ENCODE measurements at places on chromosomes 11 and 22. TPM values are rescaled to one million over a fixed set of nuclear protein-coding genes. Genes with fewer than 3 reads are reported as not detected.

DNA sequence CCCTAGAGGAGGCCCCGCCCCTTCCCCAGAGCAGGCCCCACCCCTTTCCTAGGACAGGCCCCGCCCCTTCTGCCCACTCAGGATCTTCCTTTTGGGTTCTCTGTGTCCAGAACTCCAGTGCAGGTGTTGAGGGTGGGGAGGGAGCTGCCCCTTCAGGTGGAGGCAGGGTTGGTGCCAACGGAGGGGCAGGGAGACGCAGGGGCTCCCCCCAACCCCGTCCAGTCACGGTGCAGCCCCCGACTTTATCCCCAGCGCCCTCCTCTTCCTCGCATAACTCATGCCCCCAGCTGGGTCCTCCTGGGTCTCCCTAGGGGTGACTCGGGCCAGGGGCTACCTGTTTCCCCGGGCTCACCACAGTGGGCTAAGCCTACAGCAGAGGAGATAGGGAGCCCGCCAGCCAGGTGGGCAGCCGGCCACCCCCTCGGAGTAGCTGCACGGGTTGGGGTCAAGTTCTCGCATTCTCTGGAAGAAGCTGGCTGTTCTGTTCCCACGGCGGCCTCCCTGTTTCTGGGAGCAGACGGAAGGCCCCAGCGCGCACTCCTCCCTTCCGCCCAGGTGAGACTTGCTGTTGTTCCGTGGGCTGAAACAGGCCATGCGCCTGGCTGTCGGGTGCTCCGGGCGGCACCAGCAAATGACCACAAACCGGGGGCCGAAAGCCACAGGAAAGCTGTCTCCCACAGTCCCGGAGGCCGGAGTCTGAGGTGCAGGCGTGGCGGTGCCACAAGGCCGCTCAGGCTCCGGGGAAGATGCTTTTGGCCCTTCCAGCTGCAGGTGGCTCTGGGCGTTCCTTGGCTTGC, 38.9 kb downstream of the MUC2 start:
- no peak for DNase-seq
- H3K36me3 ChIP-seq = no peaks in the 10 kb centered on the region
- H3K4me1 ChIP-seq = no peaks in the 10 kb centered on the region
- no peak overlapping the region for H3K4me3 ChIP-seq

PYGM gene
- 12.1 TPM for total RNA-seq

GRCh38 chr11:20887137-20887536, 217.8 kb downstream of the NELL1 start:
- no peaks in the 10 kb centered on the region for H3K36me3 ChIP-seq
- no peak for DNase-seq
- no peaks in the 10 kb centered on the region for H3K4me1 ChIP-seq

IGLL1 gene
- 6.9 TPM for total RNA-seq
